ENCODE measurements at places on chromosomes 7 and 10.

DNA sequence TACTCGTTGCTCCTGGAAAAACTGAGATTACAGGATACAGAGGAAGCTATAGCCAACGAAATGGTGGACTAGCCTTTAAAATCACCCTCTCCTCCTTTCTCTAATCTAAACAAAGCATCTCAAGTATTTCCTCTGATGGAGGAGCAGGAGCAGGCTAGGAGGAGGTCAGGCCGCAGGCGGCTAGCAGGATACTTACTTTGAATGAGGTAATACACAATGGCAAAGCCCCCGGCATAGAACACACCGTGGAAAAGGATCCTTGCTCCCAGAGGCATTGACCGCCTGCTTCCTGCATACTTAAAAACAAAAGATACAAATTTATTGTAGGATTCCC is 64.4 kb downstream of the STK17A start:
- no peak for DNase-seq

DNA sequence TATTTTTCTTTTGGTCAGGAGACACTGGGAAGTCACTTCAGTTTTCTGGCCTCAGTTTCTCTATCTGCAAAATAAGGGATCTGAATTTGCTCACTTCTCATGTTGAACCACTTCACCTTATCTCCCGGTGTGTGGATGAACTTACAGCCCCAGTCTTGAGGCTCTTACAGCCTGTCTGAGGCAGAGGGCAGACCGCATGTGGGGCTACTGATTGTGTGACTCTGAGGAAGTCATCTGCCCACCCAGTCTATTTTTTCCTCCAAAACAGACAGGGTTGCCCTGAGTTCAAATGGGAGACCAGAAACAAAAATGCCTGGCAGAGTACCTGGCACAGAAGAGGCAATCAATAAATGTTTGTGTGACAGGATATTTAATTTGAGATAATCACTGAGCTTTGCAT is 78.3 kb downstream of the LRMDA start:
- DNase-seq = no peak

DNA sequence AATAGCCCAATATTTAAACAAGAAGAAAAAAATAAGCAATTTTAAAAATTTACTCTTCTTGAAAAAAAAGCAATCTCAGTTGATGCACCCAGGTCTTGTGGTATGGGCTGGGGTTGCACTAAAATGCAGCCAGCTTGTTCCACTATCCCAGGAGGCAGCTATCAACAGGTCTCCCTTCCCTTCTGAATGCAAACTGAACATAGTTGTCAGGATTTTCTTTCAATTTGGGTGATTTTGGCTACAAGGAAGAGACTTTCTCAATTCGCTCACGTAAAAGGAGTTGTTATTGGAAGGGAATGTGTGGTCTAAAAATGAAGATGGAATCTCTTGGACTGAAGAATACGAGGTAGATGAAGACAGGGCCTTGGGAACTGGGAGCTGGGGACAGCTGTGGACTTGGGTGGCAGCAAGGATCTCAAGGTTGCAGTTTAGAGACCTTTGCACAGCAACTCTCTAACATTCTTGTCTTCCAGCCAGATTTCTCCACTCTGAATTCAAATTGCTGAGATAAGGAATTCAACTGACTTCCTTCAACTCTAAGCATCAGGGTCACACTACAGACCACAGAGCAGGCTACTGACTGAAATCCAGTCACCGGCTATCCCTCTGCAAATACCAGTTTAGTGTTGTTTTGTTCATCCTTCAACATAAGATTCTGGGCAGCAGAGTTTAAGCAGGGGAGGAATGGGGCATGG is 3.1 kb upstream of the TMEM26 start:
- no peak for DNase-seq

GRCh38 chr10:96017191-96017687 is 26.1 kb upstream of the CCNJ start:
- no peak for DNase-seq

DNA sequence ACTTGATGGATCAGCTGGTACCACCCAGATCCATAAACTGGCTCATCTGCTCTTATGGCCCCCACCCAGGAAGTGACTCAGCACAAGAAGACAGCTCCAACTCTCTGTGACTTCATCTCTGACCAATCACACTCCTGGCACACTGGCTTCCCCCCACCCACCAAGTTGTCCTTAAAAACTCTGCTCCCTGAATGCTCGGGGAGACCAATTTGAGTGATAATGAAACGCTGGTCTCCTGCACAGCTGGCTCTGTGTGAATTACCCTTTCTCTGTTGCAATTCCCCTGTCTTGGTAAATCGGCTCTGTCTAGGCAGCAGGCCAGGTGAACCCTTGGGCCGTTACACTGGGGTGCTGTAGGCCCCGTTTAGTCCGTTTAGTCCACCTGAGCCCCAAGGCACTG is 23.4 kb upstream of the BNIP3 start:
- DNase-seq = no peak

DNA sequence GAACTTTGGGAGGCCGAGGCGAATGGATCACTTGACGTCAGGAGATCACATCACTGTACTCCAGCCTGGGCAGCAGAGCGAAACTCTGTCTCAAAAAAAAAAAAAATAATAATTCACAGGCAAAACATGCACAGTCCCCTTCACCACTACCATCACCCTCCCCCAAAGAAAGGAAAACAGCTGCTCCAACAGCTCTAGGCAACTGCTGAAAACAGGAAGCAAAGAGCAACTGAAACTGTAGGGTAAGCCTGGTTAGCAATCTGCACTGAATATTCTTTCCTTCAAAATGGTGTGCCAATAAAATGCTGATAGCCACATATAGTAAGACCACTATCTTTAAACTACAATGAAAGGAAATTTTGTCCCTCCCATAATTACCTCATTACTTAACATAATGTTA is 11.8 kb downstream of the NT5C2 start:
- DNase-seq = no peak

GRCh38 chr10:42951486-42952251 is 125.2 kb upstream of the RET start:
- DNase-seq = no peak
